M059J (cell line): ENCODE measurements at places on chromosomes 7 and 10.
A peak's percentile ranks its signal among the peaks of the same experiment; 100 is the strongest.

DNA sequence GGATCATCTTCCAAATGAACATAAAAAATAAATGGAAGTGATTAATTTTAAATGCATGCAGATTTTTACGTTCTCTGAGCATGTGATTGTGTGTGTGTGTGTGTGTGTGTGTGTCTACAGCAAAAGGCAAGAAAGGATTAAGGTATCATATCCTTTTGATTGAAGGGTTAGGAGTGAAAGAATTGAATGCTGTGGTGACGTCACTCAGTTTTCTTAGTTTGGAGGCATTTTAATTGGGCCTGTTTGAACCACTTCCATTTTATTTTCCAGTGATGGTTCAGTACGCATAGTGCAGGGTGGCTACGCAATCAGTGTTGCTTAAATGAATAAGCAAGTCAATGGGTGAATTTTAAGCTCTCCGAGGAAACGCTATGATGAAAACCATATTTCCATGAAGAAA is 31.3 kb downstream of the TACC2 start:
- DNase-seq = no peak

- peak; percentile 4 for DNase-seq
Observed at GRCh38 chr10:4902571-4903011, 60.6 kb upstream of the AKR1C1 start.

DNA sequence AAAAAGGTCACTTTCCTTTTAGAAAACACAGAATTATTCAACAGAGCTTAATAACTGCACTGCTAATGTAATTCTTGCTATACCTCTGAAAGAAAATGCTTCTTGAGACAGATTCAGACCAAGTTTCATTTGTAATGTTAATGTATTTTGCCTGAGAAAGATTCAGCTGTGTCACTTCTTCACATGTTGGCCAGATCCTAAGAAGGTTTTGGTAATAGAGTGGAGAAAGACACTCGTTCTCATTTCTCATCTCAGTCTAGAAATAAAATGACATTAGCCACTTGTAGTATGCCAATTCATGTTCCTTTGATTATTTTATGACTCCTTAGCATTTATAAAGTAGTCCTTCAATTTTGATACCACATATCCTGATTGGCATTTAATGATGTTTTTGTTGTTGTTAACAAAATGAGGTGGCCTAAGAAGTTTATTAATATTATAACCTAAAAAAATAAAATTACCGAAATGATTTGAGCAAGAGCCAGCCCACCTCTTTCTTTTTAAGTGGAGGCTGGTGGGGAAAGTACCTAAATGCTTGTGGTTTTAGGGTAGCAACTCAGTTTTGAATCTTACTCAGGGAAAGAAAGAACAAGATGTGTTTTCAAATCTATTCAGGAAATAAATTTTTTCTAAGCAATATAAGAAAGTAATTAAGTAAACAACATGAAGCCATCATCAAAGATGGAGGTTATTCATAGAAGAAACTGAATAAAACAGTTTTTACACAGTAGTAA is 16.4 kb upstream of the ELAPOR2 start:
- no peak for DNase-seq

- no peak for DNase-seq
Observed at GRCh38 chr7:152865461-152865860, 105.9 kb downstream of the ACTR3B start.

DNA sequence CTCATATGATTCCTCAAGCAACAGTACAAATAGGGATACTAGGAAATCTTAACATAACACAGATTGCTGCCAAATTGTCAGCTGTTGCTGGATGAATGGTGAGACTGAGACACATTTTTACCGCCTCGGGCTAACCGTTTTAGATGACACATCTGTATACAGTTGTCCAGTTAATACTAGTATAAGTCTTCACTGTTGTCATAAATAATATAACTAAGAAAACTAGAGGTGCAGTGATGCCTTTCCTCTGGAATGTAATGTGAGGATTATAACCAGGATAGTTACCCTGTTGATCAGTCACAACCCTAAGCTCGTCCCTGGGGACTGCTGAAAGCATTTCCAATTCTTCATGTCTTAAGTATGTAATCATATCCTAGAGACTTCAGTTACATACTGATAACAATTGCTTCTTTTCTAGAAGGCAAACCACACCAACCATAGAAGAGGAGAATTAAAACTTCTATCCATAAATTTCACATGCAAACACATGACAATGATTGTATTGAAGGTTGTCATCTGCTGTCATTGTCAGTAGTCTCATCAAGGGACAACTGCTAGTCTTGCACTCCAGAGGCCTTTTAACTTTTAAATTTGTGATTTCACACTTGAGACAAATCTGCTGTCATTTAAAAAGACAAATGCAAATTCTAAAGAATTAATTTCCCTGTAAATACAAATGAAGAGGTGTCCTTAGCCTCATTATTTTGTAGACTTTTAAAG is 100.4 kb upstream of the SEMA3D start:
- peak; percentile 28 for DNase-seq
